Activated CD8-positive, alpha-beta memory T cell treated with anti-CD3 and anti-CD28 coated beads, Interleukin-2, amount 10 ng/mL, durations not matched to agents 7 days and 5 days (primary cell): ENCODE measurements at places on chromosomes 16 and 17.

GRCh38 chr16:35319536-35320192 lies 1860.3 kb downstream of the TP53TG3F start:
- H3K4me1 ChIP-seq = no peaks in the 10 kb centered on the region
- no peak for DNase-seq
- H3K27me3 ChIP-seq = no peaks in the 10 kb centered on the region
- H3K4me3 ChIP-seq = no peak overlapping the region
- H3K36me3 ChIP-seq = no peaks in the 10 kb centered on the region
- no peak overlapping the region for H3K27ac ChIP-seq

GRCh38 chr16:20901068-20901435 lies 481 bp downstream of the LYRM1 start:
- no peak for DNase-seq
- peaks cover 59% of the 10 kb centered on the region for H3K36me3 ChIP-seq
- H3K4me3 ChIP-seq = peak overlapping the region; percentile 97
- peaks cover 77% of the 10 kb centered on the region for H3K4me1 ChIP-seq
- H3K27me3 ChIP-seq = no peaks in the 10 kb centered on the region
- peak overlapping the region; percentile 99 for H3K27ac ChIP-seq

- H3K36me3 ChIP-seq = no peaks in the 10 kb centered on the region
- DNase-seq = no peak
- peaks cover 3% of the 10 kb centered on the region for H3K27me3 ChIP-seq
These were observed 231.4 kb upstream of the WSCD1 start for GRCh38 chr17:5838661-5839300.

DNA sequence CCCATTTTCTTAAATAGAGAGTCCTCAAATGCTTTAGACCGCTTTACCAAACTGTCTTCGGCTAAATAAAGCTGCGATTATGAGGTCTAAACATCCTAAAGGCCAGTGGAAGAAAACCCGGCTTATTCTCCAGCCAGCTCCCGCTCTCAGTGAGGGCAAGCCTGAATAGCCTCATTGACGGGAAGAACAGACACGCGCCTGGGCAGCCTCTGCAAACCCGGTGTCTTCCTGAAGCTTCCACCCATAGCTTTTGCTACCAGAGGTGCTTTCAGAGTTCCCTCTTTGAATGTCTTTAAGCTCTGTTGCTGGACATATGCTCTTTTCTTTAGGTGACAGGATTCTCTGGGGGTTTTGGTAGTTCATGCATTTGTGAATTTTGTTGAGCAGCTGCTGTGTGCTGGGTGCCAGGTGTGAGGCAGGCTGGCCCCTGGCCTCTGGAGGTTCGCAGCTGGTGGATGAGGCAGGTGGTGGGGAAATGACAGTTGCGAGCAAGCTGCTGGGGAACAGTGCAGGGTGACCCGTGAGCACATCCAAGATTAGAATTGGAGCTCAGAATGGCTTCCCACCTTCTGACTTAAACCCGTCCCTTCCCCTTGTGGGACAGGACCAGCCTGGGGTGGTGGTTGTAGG lies 44.7 kb downstream of the CRISPLD2 start:
- H3K27ac ChIP-seq = no peak overlapping the region
- no peak for DNase-seq
- H3K36me3 ChIP-seq = no peaks in the 10 kb centered on the region
- H3K4me1 ChIP-seq = no peaks in the 10 kb centered on the region
- no peak overlapping the region for H3K4me3 ChIP-seq
- H3K27me3 ChIP-seq = peaks cover 14% of the 10 kb centered on the region

GRCh38 chr17:8150194-8151119 lies 1.7 kb downstream of the PER1 start:
- H3K36me3 ChIP-seq = peaks cover 23% of the 10 kb centered on the region
- peak overlapping the region; percentile 91 for H3K27ac ChIP-seq
- peak overlapping the region; percentile 90 for H3K4me3 ChIP-seq
